ENCODE measurements at places on chromosomes 11 and 22.

GRCh38 chr11:123196060-123196714 is 1.1 kb upstream of the CLMP start:
- DNase-seq = peak; percentile 27

DNA sequence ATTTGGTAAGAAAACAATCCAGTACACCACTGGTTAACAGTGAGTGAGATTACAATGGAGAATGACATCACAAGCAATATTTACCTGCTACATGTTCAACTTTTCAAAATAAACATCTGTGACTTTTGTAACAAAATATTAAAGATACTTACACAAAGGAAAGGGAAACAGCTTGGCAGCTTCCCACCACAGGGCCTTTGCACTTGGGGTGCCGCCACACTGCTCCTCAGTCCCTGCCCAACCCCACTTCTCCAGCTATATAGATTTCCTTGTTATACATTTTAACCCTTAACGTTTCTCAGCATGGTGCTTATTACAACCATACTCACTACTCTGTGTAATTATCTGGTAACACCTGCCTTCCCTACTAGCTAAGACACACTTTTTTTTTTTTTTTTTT is 10.9 kb downstream of the KMT5B start:
- DNase-seq = no peak

DNA sequence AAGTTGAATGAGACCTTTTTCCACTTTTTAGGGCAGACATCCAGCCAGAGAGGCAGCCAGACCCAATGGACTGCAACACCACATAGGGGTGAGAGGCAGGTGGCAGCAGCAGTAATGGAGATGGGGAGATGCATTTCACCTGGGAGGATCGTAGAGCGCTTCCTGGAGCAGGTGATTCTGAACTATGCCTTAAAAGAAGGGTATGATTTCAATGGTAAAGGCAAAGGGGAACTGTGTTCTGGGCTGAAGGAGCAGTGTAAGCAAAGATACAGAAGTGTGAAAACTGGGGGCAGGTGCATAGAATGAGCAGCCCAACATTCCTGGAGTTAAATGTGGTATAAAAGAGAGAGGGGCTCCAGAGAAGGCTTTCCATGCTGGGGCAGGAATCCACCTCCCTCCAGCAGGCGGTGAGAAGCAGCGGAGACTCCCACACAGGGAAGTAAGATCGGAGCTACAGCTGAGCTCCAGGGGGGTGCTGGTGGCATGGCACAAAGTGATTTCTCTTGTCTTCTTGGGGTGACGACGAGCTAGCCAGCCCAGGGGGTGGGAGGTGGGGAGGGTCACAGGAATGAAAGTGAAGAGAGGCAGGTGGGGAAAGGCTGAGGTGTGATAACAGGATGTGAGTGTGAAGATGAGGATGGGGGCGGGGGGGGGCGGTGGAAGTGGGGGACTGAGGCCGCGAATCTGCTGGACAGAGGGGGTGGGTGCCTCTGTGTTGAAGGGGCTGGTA is 4.3 kb upstream of the SERHL2 start:
- peak; percentile 4 for DNase-seq

DNA sequence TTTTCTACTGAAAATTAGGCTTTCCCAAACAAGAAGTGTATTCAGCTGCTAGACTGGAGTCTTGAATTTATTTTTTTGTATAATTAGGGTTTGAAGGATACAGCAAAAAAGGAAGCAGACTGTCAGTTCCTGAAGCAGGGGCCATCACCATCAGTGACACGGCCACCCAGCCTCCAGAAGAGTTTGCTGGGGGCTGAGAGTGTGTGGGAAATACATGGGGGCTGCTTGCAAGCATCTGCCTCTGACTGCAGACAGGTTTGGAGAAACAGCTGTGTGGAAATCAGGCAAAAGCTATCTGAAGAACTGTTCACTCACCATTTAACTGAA is 23.0 kb downstream of the FZD4 start:
- no peak for DNase-seq

DNA sequence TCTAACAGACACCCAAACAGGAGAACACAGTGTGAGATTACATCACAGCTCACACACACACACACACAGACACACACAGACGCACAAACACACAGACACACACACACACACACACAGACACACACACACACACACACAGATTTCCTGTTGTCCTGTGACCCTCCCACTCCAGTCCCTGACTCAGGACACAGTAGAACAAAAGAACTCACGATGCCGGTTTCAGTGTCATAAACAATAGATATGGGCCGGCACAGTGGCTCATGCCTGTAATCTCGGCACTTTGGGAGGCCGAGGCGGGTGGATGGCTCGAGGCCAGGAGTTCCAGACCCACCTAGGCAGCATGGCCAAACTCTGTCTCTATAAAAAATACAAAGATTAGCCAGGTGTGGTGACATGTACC is 13.8 kb upstream of the KAT5 start:
- DNase-seq = no peak

GRCh38 chr11:44780940-44781631 is 54.3 kb downstream of the TSPAN18 start:
- DNase-seq = no peak

DNA sequence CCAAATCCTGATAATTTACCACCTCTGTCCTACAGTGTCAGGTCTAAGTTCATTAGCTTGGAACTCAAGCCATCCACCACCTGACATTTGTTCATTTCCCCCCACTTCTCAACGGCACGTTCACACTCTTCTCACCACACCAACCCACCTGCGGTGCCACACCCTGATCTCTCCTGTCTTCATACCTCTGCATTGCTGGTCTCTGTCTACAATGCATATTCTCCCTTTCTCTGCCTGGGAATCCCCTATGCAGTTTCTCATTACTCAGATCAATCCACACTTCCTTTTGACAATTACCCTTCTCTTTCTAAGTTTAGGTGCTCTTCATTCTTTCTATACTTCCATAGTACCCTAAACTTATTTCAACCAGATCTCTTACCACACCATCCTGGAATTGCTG is 20.4 kb upstream of the EMSY start:
- DNase-seq = peak; percentile 61

DNA sequence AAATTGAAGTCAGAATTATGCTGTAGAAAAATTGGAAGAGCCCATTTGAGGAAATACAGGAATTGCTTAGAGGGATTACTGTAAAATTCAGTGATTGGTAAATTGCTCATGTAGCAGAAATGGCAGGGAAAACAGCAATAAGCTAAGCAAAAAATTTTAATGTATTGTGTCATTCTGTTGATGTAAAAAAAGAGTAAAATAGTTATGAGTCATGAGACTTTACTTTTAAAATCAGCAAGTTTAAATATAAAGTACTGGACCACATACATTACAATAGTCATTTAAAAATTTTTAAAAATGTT is 10.4 kb downstream of the PDHX start:
- DNase-seq = no peak

DNA sequence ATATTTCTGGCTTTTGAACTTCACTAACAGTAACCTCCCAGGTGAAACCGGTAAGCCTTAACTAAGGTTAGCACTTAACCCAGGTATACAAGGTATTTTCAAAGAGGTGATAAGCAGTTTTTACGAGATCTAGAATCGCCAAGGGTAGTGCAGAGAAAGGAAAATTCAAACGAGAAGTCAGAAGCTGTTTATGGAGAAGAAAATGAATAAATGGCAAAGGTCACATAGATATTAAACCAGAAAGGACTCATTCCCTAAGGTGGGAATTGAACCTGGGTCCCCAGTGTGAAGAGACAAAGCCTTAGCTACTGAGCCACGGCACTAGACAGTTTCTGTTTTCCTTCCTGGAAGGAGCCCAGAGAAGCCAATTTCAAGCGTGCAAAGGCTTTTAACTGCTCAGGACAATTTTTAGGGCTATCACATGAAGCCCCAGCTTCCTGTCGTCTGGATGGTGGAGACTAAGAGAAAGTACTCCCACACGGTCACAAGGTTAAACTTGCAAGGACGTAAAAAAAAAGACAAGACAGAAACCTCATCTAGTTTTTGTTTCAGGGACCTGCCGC is 5.7 kb upstream of the C1QTNF6 start:
- DNase-seq = peak; percentile 62

- DNase-seq = no peak
These were observed 32.2 kb downstream of the SLC6A5 start for GRCh38 chr11:20631519-20632168.

DNA sequence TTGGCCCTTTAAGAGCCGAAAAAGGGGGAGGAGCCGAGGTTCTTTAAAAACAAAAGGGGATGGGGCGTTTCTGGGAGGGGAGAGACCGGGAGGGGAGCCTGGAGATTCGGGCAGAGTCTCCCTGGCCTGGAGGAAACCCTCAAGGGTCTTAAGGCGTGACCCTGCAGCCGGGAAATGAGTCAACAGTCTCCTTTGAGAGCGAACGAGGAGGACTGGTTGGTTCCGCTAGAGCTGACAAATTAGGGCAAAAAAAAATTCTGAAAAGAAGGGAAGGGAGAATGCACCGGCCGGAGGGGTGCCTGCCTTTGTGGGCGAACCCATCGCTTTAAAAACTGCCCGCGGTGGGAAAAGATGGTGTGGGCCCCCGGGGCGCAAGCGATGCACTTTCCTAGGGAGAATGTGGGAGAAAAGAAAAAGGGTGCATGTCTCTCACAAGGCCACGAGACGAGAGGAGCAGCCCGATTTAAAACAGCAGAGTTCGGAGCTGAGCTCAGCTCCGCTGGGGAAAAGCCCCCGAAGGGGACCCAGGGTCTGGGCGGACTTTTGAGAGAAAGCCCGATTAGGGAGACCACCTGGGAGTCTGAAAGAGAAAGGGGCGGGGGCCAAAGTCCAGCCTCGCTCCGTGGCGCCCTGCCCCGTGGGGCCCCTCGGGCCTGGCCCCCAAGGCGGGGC is 874 bp downstream of the ZFTA start:
- peak; percentile 74 for DNase-seq

GRCh38 chr11:117480221-117480620 is 152.6 kb downstream of the CEP164 start:
- DNase-seq = no peak

GRCh38 chr11:69873166-69874077 is 54.2 kb upstream of the FGF3 start:
- DNase-seq = no peak

DNA sequence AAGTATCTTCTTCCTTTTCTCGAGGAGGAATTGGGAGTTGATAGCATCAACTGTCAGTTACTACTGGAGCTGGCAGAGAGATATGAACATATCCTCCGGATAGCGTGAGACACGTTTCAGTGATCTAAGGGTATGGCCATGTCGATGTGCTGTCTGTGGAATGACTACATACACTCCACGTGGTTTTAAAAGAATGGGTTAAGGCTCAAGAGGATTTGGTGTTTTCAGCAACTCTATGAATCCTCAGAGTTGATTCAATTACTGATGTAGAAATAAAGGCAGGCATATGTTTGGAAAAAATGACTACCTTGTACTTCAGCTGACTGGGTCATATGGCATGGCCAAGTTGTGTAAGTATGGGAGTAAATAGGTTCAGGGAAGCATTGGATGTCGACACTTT is 22.9 kb downstream of the MMP13 start:
- DNase-seq = no peak

DNA sequence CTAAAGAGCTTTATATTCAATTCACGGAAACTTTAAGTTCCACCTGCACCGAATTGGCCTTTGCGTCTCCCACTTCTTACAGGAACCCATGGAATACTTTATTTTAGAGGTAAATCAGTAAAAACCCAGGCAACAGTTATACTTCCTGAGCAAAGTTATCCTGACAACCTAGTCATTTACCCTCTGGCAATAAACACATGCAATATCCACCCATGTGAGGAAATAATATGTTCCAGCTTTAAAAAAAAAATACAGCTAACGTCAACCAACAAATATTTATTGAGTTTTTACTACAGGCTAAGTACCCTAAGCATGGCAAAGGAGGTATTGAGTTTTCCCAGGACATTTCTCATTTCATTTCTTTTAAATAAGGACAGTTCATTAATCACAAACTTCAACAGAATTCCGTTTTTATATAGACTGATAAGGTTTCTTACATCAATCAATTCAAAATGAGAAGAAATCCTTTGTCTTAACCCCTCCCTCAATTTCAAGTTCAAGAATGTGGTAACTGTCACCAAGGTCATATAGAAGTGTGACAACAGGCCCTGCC is 38.3 kb upstream of the CCDC34 start:
- no peak for DNase-seq

DNA sequence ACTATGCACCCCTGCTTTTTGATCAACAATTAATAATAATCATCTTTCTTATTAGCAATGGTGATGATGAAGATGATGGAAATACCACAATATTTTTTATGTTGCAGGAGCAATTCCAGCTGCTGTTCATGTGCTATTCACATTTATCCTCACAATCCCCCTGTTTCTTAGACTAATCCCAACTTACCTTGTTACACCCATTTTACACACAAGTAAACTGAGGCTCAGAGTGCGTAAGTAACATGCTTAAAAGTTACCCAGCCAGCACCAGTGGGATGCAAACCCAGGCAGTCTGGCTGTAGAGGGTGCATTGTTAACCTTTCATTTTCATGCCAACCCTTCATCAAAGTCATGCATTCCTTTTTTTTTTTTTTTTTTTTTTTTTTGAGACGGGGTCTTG is 1.6 kb upstream of the CRYBA4 start:
- no peak for DNase-seq

GRCh38 chr11:36149538-36150242 is 139.5 kb downstream of the COMMD9 start:
- DNase-seq = peak; percentile 62

GRCh38 chr22:33314316-33314715 is 256.1 kb upstream of the SYN3 start:
- DNase-seq = no peak

DNA sequence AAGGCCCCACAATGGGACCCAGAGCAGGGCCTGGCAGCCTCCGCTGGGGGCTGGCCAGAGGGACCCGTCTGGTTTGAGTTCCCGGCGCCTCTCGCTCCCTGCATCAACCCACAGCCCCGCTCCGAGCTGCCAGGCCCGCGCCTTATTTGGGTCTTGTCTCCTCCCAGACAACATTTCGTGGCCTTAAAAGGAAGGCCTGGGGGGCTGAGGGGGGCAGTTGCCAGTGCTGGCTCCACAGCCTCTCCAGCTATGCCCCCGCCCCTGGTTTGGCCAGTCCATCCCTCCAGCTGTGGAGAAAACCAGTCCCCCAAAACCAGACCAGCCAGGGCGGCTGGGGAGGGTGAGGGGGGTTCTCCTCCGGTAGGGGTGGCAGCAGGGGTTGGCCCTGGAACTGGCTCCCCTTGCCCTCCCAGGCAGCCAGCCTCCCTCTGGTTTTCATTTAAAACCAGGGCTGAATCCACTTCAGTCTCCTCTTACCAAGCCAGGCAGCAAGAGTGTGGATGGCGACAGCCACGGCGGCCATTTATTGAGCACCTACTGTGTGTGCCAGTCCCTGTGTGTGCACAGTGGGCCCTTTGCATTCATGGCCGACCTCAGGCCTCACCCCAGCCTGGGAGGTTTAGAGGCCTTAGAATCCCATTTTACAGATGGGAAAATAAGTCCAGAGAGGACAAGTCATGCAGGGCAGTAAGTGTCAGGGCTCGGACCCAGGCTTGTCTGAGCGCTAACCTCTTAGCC is 18.6 kb downstream of the EMID1 start:
- DNase-seq = no peak

- DNase-seq = no peak
These were observed 759 bp downstream of the DESI1 start for GRCh38 chr22:41619979-41620588.

- no peak for DNase-seq
These were observed 29.9 kb downstream of the FADD start for GRCh38 chr11:70233034-70233433.
